GM10248 (cell line): ENCODE measurements at places on chromosomes 7 and 10.
A peak's percentile ranks its signal among the peaks of the same experiment; 100 is the strongest.

GRCh38 chr10:129849853-129850252, 114.2 kb downstream of the EBF3 start:
- no peak for DNase-seq

- DNase-seq = no peak
These were observed 23.9 kb downstream of the SLC18A2 start for GRCh38 chr10:117264782-117265181.

DNA sequence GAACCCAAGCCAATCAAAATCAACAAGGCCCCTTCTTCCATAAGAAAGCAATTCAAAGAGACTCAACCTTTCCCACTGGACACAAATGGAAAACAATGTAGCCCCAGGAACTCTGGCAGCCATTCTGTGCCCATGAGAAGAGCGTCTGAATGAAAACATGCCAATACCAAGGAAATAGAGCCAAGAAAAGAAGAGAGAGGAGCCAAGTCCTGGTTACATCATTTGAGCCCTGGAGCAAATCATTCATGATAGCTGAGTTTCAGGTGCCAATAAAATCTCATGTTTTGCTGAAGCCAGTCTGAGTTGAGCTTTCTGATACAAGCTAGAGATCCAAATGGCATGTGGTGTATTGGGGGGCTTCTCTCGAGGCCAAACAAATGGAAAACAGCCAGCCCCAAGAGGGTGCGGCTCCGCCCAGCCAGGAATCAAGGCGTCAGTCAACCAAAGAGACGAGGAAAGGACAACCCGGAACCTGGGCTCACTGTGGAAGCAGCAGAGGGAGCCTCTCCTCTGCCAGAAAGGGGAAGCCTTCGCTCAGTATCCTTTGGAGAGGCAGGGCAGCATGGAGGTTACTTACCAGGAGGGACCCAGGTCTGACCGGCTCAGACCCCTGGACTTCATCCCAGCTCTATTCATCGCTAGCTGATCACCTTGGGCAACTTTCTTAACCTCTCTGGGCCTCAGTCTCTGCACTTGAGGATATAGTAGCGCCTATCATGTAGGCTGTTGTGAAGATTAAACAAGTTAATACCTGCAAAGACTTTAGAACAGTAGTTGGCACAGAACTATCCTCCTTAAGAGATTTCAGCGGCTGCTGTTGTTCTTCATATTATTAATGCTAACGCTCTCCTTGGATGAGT, 61.8 kb downstream of the OAT start:
- DNase-seq = no peak

- peak; percentile 38 for DNase-seq
These were observed 295.2 kb downstream of the CAMK1D start for GRCh38 chr10:12644380-12645144.

GRCh38 chr7:158255558-158255957, 332.1 kb downstream of the PTPRN2 start:
- DNase-seq = no peak

- no peak for DNase-seq
These were observed 129.0 kb downstream of the HERPUD2 start for GRCh38 chr7:35565927-35566326.

- no peak for DNase-seq
These were observed 80.1 kb downstream of the GRID1 start for GRCh38 chr10:86286236-86287109.

- DNase-seq = no peak
These were observed 620.8 kb downstream of the KCNMA1 start for GRCh38 chr10:77016855-77017254.

GRCh38 chr7:134856691-134857090, 77.3 kb downstream of the CALD1 start:
- no peak for DNase-seq

GRCh38 chr10:95425592-95426465, 135.0 kb upstream of the PDLIM1 start:
- no peak for DNase-seq

DNA sequence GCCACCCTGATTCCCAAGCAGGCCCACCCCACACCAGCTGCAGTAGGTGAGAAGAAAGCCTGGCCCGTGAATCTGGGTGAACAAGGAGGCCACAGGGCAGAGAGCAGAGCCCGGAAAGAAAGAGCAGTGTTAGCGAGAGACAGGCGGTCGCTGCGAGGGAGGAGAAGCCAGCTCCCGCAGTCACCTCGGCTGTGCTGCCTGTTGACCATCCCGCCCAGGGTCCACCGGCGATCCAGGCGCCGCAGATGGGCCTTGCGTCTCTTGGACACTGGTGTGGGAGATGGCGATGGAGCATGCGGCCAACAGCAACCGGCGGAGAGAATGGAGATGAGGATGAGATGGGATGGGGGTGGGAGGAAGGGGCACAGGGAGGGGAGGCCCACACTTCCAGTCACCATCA, 128.8 kb downstream of the NEURL1 start:
- no peak for DNase-seq

GRCh38 chr7:54904130-54904529, 114.7 kb upstream of the EGFR start:
- no peak for DNase-seq

GRCh38 chr7:12209221-12209620, 1.9 kb upstream of the TMEM106B start:
- no peak for DNase-seq

GRCh38 chr7:141210862-141211261, 137.0 kb downstream of the TMEM178B start:
- no peak for DNase-seq

DNA sequence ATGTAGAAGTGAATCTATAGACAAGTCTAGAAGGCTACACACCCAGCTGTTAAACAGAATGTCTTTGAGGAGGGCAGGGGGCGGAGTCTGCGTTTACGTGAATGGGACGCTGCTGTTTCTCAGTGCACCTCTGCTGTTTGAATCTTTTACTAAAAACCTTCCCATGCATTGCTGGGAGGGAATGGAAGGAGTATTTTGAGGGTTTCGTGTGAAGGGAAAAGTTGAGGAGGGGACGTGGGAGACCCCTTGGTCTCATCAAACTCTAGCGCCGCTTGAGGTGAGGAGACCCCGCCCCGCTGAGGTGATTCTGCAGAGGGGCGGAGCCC, 492 bp upstream of the VCL start:
- no peak for DNase-seq

DNA sequence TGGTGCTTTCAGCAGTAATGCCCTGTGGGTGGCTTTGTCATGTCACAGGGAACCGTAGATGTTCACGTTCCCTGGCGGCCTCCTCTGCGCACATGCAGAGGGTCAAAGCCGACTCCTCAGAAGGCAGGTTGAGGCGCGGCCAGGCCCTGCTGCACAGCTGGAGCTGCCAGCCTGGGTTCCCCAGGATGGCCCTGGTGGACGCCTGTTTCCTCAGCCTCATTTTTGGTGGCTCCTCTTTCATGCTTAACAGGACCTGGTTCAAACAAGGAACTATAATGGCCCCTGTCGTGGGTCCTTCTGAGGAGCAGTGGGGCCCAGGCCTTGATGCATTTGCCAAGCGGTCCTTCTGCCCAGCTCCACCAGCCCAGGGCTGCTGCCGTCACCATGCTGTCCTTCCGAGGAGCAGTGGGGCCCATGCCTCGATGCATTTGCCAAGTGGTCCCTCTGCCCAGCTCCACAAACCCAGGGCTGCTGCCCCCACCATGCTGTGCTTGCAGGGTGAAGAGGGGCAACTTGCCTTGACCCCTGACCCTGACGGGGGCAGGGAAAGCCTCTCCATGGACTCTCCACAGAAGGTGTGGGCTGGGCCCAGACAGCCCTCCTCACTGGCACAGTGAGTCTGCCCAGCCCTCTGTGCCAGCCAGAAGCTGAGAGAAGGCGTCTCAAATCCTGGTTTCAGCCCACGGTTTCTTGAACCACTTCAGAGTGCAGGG, 338.2 kb downstream of the TCERG1L start:
- no peak for DNase-seq

DNA sequence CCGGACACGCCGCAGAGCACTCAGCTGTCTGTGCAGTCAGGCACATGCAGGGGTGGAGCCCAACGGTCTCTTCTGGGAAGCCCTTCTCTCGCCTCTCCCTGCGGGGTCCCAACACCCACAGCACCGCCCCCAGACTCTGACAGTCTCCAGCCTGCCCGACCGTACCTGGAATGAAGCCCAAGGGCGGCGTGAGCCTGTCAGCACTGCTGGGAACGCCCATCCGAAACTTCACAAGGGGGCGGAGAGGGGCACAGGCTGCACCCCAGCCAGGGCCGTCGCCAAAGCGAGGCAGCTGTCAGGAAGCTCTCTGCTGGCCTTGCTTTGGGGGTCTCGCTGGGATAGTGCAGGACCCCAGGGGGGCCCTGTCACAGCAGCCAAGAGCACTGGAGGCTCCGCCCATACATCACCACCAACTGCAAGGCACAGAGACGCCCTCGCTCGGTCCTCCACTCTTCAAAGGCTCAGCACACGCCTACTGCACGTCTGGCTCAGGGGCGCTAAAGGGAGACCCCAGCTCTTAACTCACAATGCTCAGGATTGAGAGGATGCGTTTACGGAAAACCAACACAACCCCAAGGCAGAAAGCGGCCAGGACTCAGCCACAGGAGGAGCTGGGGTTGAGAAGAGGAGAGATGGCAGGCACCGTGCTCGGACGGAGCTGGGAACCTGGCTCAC, 30.9 kb downstream of the MAD1L1 start:
- DNase-seq = no peak

GRCh38 chr10:47344996-47345870, 2.9 kb upstream of the RBP3 start:
- no peak for DNase-seq

GRCh38 chr7:131859147-131859821, 302.9 kb upstream of the PODXL start:
- peak; percentile 70 for DNase-seq

DNA sequence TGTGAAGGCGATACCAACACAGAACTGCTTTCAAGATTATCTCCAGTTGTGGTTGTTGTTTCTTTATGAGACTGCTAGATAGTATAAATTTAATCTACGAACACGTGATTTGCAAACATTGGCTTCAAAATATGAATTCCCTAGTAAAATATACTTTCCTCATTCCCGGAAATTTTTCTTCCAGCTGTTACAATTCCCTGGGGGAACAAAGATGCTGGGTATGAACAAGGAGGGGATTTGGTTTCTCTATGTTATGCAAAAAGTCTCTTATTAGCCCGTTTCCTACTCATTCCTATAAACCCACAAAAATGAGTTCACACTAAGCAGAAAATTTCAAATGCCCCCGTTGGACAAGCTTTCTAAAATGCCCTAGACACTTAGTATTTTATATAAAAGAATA, 928.3 kb downstream of the CNTNAP2 start:
- no peak for DNase-seq

- no peak for DNase-seq
These were observed 314.8 kb downstream of the POM121L12 start for GRCh38 chr7:53350241-53350640.

DNA sequence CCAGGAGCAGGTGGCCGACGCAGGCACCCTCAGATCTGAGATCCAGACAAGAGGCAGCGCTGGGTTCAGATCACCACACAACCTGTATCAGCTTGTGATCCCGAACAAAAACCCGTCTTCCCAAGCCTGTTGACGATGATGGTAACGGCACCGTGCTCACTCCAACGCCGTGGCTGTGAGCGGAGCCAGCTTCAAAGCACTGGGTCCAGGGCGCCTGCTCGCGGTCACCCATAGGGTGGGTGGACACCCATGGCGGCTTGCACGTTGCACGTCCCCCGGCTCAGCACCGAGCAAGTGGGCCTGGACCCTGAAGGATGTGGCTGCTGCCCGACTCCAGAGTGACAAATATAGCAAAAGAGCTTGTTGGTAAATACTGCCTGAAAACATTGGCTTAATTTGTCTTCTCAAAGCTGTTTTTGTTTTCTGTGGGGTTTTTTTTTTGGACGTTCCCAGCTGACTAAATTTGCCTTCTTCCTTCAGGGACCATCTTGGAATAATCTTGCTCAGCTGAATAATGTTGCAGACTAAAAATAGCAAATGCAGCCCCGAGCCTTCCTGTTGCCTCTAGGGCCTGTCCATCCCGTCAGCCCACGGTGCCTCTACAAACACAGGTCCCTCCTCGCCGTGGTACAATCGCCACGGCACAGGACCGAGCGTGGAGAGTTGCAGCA, 41.0 kb downstream of the FOXK1 start:
- no peak for DNase-seq

DNA sequence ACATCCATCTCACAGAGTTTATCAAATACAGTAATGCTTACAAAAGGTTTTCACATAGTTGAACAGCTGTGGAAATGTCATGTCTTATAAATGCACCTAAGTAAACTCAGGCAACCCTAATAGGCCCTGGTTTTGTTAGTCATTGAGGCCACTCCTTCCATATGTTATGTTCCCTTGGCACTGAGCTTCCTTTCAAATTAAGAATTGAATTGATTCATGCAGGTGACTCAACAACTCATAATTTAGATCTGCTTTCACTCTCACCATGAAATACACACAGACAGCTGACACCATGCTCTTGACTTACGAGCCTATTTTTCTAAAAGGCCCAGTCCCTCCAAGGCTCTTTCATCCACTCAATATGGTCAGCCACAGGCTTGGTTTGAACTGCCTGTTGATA, 476.9 kb downstream of the KCNMA1 start:
- DNase-seq = no peak

DNA sequence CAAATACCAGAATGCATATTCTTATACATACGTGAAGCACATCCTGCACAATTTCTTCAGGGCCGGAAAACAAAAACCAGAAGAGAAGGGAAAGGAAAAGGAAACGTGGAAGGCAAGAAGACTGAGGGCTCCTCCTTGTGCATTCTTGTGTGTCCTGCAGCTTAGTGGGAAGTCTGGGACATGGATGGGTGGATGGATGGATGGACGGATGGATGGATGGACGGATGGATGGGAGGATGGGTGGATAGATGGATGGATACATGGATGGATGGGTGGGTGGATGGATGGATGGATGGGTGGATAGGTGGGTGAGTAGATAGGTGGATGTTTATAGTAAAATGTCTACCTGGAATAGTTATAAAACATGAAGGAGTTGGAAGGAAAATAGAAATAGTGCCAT, 30.8 kb upstream of the SLC35B4 start:
- DNase-seq = no peak

- DNase-seq = no peak
These were observed 2.0 kb downstream of the SOSTDC1 start for GRCh38 chr7:16463520-16463919.

GRCh38 chr10:23439452-23439960, 631 bp downstream of the OTUD1 start:
- DNase-seq = no peak

- DNase-seq = no peak
These were observed 19.8 kb downstream of the LSMEM1 start for GRCh38 chr7:112500619-112501018.

DNA sequence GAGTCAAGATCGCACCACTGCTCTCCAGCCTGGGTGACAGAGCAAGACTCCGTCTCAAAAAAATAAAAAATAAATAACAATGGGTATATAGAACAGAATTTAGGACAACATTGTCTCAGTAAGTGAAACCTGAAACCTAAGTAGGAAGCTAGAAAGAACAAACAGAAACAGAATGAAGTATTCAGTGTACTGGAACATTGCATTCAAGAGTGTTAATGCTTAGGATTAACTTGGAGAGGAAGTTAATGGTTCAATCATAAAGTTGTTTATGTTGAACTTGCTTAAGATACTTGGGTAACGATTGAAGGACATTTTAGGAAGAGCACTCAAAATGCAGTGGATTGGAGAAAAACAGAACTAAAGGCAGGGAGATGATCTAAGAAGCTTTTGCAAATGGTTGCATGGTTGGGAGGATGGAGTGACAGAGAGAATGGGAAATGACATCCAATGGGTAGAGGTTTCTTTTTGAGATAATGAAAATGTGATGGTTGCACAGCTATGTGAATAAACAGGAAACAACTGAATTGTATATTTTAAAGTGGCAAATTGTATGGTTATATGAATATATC, 233.7 kb downstream of the ADK start:
- DNase-seq = no peak

- DNase-seq = no peak
These were observed 37.8 kb upstream of the GARS1 start for GRCh38 chr7:30556840-30557239.

- no peak for DNase-seq
These were observed 450.1 kb downstream of the KCNMA1 start for GRCh38 chr10:77187376-77187999.
